GM04503 (cell line): ENCODE measurements at places on chromosomes 16 and 17.
A peak's percentile ranks its signal among the peaks of the same experiment; 100 is the strongest.

DNA sequence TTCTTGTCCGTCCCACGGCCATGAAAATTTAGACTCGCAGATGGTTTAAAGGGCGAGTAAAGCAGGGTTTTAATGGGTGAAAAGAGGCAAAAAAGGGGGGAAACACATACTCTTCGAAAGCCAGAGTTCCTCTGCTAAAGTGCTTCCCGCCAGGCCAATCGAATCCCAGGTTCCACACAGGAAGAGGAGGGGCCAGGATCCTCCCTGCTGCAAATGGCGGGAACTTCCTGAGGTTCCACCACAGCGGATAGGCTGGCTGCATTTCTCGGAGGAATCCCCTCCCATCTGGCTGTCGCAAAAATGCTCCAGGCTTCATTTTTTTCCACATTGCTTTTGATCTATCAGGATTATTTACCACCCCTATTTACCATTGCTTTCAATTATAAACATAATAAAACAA lies 670.1 kb upstream of the CA10 start:
- DNase-seq, result no peak

- DNase-seq, result no peak
Observed at GRCh38 chr17:77188084-77189066, 47.6 kb downstream of the SEC14L1 start.

GRCh38 chr17:77727037-77727615 lies 231.4 kb upstream of the TNRC6C start:
- DNase-seq, result no peak

GRCh38 chr17:36825521-36825920 lies 111.8 kb upstream of the LHX1 start:
- no peak for DNase-seq

DNA sequence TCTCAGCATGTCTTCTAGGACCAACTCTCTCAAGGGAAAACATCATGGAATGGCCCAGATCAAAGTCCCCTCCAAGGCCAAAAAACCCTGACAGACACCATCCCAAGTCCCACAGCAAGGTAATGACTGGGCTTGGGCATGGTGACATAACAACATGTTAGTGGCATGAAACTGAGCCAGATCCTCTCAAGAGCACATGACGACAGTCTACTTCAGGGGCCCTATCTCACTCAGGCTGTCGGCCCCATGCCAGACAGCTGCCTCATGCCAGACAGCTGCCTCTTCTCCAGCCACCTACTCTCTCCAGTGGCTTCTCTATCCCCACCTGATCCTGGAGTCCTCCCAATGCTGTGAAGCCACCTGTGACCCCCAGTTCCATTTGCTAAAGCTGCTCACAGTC lies 18.4 kb downstream of the HSD11B2 start:
- DNase-seq, result no peak

- no peak for DNase-seq
Observed at GRCh38 chr17:15380446-15380845, 39.0 kb upstream of the TEKT3 start.

DNA sequence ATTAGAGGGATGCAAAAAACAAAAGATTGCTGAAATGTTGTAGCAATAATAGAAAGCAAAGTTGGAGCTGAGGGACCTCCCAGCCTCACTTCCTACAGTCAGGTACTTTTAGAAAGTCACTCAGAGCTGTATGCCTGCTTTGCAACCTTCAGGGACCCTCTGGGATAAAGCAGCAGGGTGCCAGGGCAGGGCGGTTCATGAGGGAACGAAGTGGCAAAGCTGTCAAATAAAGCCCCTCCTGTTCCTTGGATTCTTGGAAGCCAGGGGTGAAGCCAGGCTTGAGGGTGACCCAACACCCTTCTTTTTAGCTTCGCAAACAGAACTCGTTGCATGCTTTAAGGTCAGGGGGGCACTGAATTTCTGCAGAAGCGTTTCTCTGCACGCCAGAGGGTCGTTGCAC lies 767 bp downstream of the ATP2C2 start:
- no peak for DNase-seq

GRCh38 chr16:51093726-51094280 lies 57.3 kb downstream of the SALL1 start:
- DNase-seq, result no peak

- DNase-seq, result no peak
Observed at GRCh38 chr17:74445158-74445557, 13.3 kb downstream of the GPRC5C start.

DNA sequence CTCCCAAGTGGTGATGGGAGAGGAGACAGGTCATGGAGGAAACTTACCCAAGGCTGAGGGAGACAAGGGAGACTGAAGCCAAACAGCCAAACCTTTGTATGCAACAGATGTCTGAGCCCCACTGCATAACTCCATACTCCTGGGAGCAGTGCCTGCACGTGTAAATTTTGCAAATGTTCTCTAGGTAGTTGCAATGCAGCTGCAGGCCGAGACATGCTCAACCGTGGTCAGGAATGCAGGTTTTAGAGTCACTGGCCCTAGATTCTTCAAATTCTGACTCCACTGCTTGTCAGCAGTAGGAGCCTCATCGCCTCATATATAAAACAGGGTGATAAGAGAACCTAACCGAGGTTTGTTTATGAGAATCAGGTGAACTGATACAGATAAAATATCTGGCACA lies 11.5 kb downstream of the DYNLRB2 start:
- DNase-seq, result no peak

GRCh38 chr16:82660966-82661365 lies 34.2 kb downstream of the CDH13 start:
- DNase-seq, result no peak

DNA sequence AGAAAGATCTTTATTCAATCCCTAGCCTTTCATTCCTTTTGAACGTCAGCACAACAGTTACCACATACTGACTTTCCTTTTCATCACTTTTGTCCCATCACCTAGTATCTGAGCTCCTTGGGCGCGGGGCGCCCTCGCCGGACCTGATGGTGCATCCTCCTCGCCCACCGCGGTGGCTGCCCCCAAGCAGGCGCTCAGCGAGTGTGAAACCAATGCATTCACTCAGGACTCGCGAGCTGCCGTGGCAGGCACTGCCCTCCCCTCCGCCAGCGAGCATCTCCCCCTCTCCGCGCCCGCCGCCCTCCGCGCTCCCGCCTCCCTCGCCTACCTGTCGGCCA lies 756 bp downstream of the KLHL11 start:
- DNase-seq, result no peak

- DNase-seq, result no peak
Observed at GRCh38 chr17:68599552-68600066, 1.6 kb downstream of the FAM20A start.

DNA sequence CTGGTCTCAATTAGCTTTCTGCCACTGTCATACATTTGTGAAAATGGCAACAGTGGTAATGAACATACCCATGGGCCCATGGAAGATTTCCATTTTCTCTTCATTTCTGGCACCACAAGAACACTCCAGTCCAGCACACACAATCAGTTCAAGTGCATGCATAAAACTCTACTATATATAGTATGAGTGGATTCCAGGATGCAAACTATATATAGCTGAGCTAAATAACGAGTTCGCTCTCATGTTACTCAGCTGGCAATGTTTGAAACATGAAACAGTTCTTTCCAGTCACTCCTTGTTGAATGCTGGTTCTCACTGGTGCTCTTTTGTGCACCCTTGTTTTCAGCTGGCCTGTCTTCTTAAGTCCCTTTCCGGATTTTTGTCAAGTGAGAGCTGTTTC lies 75.2 kb upstream of the DHX40 start:
- no peak for DNase-seq

DNA sequence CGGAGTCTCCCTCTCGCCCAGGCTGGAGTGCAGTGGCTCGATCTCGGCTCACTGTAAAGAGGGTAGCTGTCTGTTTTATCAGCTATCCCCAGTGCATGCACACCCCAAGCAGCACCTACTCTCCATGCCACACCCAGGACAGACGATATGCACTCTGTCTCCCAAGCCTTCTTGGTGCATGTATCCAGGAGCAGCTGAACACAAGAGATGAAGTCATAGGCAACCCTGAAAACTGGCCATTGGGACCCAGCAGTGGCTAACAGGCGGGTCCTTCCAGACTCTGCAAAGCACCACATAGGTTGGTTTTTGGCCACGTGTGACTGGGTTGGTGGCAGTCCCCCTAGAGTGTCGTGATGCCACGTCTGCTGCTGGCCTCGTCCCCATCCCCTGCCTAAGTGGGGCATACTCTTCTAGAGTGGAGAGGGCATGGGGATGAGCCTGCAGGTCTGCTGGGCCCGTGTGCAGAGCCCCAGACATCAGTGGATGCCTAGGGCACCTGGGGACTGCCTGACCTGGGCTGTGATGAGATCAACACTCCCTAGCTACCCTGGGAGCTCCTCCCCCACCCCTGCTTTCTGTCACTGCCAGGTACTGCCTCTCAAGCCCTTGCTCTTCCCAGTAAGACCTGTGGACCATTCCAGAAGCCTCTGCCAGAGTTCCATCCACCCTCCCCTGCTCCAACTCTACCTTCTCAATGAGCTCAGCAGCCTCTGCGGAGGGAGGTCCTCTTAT lies 9.3 kb downstream of the PDE6G start:
- DNase-seq, result no peak

GRCh38 chr17:79214940-79215604 lies 140.4 kb downstream of the ENGASE start:
- DNase-seq, result no peak

DNA sequence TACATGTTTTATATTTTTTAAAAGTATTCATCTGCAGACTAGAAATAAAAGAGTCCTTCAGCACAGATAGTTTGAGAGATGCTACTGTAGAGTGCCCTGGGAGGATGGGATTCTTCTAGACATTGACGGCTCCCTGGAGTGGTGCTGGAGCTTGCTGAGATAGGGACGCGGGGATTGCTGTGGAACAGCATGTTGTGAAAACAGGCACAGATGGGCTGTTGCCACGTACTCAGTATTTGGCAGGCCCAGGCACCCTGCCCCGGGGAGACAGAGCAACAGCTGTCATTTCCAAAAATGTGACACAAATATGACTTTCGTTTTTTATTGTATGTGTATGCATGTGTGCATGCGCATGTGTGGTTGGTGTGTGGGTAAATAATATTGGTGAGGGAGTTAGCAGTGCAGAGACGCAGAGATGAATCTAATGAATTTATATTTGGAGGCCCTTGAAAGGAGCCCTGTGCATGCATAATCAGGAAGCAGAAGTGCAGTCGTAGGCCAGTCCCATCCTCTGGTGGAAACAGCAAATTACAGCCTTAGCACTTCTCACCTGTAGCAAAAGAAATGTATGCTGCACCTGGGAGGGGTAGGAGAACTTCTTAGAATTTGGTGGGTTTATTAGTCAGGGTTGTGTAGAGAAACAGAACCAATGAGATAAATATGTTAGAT lies 6.2 kb upstream of the ABCA8 start:
- DNase-seq, result no peak

DNA sequence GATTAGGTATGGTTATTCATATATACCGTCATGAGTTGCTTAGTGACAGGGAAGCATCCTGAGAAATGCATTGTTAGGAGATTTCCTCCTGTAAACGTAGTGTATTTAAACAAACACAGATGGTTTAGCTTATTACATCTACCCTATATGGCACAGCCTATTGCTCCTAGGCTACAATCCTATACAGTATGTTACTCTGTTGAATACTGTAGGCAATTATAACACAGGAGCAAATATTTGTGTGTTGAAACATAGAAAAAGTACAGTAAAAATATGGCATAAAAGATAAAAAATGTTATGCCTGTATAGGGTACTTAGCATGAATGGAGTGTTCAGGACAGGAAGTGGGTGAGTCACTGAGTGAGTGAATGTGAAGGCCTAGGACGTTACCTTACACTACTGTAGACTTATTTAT lies 157.7 kb downstream of the CDH11 start:
- DNase-seq, result no peak

GRCh38 chr16:66342294-66342900 lies 24.1 kb upstream of the CDH5 start:
- no peak for DNase-seq

GRCh38 chr16:68072038-68072695 lies 13.0 kb upstream of the NFATC3 start:
- peak; percentile 61 for DNase-seq
